ENCODE measurements at places on chromosomes 12 and 14.

DNA sequence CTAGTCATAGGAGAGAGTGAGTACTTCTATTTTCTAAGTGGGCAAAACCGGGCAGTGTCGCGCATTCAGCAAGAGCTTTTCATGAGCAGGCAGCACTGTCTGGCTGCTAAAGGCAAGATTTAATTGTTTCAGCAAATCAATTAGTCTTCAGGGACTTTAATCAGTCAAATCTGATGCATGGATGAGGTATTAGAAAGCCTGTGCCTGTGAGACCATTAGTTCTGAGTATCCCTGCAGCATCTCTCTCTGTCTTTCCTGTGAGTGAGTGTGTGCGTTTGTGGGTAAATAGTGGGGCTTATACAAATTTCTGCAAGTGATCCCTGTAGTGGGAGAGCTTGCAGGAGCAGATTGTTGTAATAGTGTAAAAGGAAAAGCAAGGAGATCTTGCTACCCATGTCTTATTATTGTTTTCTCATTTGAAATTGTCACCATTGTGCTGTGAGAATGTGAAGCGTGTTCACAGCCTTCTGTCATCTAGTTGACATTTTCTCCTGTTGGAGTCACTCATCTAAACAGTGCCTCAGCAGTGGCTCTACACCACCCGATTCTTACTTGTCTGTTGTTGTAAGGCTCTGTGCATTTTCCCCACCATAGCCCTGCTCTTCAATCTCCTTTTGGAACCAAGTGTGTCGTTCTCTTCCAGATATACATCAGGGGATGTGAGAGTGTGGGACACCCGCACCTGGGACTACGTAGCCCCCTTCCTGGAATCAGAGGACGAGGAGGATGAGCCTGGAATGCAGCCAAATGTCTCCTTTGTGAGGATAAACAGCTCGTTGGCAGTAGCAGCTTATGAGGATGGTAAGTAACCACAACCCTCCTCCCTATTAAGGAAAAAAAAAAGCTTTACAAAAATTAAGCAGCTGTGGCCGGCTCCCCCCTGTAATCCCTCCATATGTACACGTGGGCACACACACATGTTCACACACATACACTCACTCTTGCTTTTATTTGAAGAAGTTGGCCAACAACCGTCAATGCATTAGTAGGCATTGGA is 53.6 kb downstream of the FBXW8 start:
- no peak for DNase-seq

DNA sequence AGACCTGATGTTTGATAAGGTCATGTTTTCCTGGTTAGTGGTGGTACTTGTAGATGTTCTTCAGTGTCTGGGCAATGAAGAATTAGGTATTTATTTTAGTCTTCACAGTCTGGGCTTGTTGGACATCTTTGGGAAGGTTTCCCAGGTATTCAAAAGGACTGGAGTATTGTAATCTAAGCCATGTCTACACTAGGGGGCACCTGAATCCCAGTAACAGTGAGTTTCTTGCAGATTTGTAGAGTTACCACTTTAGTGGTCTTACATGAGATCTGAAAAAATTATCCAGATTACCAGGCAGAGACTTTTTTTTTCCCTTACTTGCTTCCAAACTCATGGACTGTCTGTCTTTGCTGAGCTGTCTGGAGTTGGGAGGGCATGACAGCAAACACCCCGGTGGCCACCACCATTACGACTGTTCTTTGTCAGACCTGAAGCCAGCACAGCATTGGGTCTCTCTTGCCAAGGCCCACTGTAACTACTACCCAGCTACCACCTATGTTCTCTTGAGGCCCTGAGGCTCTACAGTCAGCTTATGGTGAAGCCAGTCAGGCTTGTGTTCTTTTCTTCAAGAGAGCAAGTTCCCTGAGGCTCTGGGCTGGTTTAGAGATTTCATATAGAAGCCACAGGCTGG is 820.7 kb upstream of the FBXO33 start:
- no peak for DNase-seq

GRCh38 chr12:96310067-96310466 is 90.2 kb downstream of the CDK17 start:
- no peak for DNase-seq

DNA sequence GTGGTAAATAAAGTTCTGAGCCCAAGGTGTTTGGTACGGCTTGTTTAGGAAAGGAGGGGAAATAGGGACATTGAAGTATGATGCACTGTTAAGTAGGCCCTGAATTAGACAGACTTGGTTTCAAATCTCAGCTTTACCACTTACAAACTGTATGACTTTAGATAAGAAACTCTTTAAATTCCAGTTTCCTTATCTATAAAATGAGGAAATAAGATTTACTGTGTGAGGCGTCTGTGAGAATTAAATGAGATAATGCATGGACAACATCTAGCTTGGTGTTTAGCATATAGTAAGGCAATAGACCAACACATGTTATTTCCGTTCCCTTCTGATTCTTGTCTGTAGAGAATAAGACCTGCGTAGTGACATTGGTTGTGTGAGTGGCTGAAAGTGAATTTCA is 7.0 kb downstream of the NCKAP1L start:
- DNase-seq, result no peak

DNA sequence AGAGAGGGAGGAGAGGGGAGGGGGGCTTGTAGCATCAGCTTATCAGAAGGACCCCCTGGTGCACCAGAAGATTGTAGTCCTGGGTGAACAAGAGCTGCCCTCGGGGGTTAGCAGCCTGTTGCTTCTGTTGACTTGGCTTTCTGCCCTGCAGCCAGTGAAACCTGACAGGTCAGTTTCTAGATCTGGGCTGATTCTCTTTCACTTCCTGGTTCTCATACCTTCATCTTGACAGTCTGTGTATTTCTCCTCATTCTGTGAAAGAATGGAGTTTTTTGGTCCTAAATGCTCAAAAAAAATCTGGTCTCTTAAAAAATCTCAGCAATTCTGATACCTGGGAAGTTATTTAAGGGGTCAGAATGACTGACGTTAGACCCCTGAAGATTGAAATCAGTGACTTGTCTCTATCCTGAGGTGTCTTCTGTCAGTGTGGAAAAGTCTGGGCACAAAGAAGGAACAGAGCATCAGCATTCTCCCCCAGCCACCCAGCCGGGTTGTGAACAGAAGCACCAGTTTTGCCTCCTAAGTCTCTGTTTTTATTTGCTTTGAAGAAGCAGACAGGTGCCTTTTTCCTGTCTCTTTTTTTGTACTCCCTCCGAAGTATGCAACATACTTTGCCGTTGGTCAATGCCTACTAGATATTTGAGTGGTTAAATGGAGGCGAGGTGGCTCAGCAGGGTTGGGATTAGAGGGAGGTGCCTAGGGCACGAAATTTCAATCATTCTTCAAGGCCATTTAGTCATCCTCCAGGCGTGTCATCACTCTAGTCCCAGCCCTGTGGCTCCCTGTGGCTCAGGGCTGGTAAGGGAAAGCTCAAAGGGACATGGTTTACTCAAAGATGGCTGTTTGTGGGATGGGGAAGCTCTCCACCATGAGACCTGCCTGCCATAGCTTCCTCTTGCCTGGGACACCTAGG is 24.0 kb downstream of the TTC9 start:
- no peak for DNase-seq

GRCh38 chr14:105374389-105374788 is 23.9 kb upstream of the TEX22 start:
- no peak for DNase-seq

DNA sequence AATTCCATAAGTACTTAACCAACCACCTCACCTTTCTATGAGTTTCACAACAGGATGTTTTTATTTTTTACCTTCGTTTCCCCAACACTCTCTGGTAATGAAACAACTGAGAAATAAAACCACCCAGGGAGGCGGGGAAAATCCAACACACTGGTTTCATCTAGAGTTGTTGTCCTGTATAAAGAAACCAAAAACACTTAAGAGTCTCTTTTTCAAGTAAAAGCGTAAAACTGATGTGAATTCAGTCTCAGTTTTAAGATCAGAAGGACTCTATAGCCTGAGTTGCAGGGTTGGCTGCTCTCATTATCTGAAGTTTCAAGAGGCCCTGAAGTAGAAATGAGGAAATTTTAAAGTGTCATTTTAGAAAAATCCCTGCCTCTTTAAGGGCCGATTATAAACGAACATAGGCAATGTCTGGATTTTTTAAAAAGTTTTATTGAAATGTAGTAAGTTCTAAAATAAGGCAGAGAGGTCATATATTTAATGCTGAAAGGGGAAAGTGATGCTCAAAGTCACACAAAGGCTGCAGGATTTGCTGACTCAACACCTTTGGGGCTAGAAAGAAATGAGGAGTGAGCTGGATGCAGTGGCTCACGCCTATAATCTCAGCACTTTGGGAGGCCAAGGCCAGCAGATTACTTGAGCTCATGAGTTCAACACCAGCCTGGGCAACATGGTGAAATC is 27.2 kb downstream of the HIGD1C start:
- peak; percentile 34 for DNase-seq

GRCh38 chr14:80278293-80279023 is 67.2 kb upstream of the DIO2 start:
- DNase-seq, result no peak

- peak; percentile 98 for DNase-seq
These were observed at the start of gene DYNLL1 for GRCh38 chr12:120495731-120496412. DYNLL1 (plus strand) TSS chr12:120496113; CDS start chr12:120496422, 309 bp downstream.

DNA sequence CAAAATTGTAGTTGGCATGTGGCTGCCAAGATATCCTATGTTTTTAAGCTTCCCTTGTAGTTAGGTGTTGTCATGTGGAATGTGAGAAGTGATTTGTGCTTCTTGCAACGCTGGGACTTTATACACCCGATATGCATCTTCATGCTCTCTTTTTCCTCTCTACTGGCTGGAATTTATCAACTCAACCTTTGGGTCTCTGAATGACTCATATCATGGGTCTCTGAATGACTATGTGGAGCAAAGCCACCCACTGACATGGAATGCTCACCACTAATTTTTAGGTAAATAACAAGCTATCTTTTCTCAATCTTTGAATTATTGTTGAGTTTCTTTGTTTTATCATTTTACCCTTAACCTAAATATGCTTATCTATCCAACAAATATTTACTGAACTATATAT is 144.6 kb downstream of the ATP23 start:
- DNase-seq, result no peak

- DNase-seq, result no peak
These were observed 20.1 kb downstream of the APOBEC1 start for GRCh38 chr12:7645395-7646177.

DNA sequence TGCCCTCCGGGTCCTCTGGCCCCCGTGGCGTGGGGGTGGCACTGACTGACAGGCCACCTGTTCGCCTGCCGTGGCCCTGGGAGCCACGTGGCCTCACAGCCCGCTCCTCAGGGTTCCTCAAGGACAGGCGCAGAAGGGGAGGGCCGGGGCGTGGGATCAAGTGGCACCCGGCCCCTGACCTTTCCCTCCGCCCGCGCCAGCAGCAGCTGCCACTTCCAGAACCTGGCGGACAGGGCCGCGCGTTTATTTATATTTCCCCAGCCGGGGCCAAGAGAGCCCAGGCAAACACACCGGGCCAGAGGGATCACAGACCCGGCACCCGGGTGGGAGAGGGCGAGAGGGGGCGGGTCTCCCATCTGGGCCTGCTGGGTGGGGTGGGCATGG is 92.6 kb downstream of the RFLNA start:
- no peak for DNase-seq
